T-helper 17 cell (primary cell): ENCODE measurements at places on chromosomes 7 and 10. TPM values are rescaled to one million over a fixed set of nuclear protein-coding genes. Genes with fewer than 3 reads are reported as not detected.

Gene ATOH7
- total RNA-seq = not detected

Gene ELFN1
- total RNA-seq = not detected

Gene CTAGE8
- total RNA-seq = 1.6 TPM

Gene ATXN7L1
- total RNA-seq = 36.6 TPM

Gene TMEM236
- not detected for total RNA-seq
